Cortex of kidney (tissue), 1 donor: ENCODE measurements at places on chromosomes 2 and 18.

DNA sequence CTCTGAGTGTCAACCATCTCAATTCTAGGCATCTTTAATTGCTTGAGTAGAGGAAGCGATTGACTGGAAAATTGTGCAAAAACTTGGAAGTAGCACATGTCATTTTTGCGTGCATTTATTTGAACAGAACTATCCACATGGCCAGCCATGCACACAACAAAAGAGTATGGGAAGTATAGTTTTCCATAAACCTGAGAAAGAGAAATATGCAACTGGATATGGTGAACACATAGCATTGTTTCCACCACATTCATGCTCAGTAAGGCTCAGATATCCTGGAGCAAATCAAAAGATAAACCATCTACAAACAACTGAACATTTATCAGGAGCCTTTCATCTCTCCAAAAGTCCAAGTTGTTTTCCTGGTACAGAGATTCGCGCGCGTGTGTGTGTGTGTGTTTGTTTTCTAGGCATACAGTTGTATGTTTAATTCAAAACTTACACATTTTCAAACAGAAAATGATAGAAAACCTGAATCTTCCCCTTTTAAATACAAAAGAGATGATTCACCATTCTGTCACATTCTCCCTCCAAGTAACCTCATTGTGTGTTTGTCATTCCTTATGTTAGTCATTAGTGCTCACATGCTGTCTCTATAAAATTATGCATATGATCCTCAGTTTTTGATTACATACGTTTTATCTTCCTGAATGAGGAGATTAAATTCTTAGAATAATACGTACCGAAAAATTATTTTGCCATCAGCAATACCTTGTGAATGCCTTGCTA is 780.4 kb upstream of the NRXN1 start:
- no peak for DNase-seq

DNA sequence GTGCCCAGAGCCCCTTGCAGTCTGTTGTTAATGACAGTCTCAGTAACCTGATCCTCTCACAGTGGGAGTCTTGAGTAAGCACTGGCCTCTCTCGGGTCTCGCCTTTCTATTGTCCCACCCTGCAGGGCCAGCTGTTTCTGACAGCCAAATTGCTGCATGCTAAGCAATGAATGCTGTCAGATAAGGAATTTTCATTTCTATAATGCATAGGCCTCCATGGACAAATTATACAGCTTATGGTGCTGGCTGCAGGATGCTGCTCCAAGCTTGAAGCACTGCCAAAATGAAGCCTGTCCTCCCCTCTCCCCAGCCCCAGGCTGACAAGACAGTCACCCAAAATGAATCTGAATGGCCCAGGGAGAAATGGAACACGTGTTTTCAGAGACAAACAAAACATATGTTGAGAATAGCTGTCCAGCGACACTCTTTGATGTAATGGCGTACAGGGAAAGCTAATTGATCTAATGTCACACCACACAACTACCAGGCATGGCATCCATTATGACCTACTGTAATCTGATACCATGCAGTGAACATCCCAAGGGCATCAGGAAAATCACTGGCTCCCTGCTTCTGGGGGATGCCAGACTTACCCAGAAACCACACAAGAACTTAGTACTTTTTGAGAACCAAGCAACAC is 36.8 kb downstream of the ACVR1 start:
- DNase-seq: no peak

- DNase-seq: no peak
Measured at GRCh38 chr2:3682811-3683210, 20.6 kb upstream of the DCDC2C start.

GRCh38 chr18:58194028-58194427 is 150.0 kb downstream of the NEDD4L start:
- no peak for DNase-seq

DNA sequence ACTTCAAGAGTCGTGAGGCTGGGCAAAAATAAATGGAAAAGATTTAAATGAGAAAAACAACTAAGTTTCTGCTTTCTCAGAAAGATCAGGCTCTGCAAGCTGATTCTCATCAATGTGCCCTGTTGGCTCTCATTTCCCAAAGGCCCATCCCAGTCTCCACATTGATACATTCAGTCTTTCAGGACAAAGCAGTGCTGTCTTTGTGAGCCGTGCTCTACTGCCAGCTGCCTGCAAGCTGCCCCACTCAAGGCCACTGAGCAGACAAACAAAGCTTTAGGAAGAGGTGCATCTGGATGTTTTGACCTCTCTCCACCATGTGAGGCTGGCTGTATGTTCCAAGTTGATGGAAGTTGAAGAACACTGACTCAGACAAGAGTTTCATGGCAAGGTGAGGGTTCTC is 48.8 kb downstream of the FSHR start:
- DNase-seq: no peak

DNA sequence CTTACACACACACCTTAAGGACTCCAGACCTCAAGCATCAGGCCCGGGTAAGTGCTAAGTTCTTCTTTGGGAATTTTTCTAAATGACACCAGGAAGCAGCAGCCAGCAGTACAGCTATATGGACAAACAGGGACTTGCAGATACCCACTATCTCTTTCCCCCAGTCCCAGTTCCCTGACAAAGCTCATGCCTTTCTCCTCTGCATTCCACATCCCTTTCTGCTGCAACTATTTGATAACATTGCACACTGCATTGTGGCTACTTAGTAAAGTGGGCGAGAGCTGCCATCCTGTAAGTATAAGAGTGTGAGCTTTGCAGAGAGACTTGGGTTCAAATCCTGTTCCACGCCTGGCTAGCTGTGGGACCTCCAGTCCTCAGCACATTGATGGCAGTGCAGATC is 14.0 kb upstream of the CD226 start:
- no peak for DNase-seq

DNA sequence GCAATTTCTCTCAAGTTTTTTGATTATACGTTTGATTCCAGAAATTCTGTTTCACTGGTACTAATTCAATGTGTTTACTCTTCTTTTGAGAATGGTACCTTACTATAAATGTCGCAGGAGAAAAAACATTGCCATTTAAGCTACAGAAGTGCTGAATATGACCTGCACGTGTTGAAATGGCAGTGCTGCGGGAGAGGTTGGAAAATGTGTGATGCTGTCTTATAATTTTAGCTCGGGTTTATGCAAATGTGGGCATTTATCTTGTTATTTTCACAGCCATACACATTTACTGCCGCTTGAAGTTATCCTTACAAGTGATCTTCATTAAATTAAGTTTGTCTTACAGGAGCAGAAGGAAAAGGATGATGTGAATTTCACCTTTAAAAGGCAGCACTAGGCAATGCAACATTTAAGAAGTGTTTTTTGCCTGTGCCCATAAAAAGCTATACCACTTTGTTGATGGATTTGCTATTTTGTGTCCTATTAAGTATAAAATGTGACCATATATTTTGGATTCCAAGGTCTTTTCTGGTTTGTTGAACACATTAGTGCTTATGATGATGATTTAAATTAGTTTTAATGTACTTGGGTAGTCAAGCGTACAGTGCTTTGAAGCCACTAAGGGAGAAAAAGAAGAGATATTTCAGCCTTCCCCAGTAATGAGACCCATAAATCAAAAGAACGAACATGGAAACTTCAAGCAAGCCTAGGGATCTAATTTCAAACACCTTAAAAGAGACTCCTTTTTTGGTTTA is 112.1 kb downstream of the LTBP1 start:
- DNase-seq: no peak

- DNase-seq: no peak
Measured at GRCh38 chr2:204487447-204488229, 57.6 kb upstream of the PARD3B start.

- DNase-seq: no peak
Measured at GRCh38 chr18:10791169-10791831, 265.5 kb downstream of the NAPG start.

DNA sequence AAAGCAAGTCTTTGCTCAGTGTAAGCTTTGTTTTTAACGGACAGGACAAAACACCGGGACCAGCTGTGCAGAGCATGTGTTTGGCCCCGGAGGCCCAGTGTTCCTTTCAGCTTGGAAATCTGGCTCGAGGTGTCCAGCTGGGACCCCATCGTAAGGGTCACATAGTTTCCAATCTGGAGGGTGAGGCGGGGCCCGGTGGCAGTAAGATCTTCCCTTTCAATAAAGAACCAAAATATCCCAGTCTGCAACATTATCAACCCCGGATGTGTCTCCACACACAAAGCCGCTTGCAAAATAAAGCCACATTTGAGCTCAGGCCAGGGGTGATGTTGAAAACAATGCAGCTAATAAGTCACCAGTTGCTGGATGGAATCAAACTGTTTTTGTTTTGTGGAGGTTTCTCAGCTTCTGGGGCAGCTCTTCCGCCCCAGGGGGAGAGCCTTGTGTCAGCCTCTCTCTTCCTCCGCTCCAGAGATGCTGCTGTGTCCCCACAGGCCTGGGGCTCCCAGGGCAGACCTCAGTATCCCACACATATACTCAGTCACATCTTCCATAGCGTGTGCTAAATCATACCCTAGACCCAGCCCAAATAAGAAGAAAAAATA is 138.6 kb upstream of the GLI2 start:
- DNase-seq: no peak

GRCh38 chr18:59577386-59577655 is 119.9 kb downstream of the CCBE1 start:
- no peak for DNase-seq

DNA sequence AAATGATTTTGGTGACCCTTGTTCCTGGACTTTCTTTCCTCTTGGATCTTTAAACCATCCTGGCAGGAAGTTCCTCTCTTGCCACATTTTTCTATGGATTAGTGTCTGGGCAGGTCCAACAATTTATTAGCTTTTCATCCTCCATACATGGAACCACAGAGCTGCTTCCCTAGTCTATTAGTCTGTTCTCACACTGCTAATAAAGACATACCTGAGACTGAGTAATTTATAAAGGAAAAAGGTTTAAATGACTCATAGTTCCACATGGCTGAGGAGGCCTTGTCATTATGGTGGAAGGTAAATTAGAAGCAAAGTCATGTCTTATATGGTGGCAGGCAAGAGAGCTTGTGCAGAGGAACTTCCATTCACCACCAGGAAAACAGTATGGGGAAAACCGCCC is 122.9 kb downstream of the DDX1 start:
- no peak for DNase-seq

- DNase-seq: no peak
Measured at GRCh38 chr2:231241755-231242507, 43.5 kb downstream of the ARMC9 start.

GRCh38 chr18:79490626-79491041 is 94.9 kb downstream of the NFATC1 start:
- no peak for DNase-seq

DNA sequence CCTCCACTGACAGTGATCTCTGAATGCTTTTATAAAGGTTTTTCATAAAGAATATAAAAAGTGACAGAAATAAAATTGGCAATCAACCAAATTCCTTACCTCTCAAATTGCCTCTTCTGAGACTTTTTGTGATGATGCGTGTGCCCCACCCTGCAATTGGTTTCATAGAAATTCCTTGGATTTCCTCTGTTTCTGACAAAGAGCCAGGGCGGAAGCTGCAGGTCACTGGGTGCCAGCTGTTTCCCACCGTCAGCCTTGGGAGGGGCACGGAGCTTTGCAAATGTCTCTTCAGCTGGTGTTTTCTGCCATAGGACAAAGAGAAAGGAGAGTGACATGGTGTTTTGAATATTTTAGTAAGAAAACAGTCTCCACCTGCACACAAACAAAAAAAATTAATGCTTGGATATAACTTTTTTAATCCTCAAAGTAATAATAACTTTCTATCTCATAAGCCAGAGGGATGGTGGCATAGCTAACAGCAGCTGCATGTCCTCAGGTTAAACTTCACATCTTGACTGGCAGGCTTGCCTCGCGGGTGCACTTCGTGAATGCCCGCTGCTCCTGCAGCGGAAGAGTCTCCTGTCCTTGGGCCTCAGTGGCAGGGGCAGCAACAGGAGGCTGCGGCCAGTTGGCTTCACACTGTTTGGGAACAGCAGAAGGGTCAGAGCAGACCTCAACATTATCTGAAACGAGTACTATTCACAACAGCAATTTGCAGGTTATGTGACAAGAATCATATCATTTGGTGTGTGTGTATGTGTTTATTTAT is 24.7 kb downstream of the AGAP1 start:
- DNase-seq: no peak

DNA sequence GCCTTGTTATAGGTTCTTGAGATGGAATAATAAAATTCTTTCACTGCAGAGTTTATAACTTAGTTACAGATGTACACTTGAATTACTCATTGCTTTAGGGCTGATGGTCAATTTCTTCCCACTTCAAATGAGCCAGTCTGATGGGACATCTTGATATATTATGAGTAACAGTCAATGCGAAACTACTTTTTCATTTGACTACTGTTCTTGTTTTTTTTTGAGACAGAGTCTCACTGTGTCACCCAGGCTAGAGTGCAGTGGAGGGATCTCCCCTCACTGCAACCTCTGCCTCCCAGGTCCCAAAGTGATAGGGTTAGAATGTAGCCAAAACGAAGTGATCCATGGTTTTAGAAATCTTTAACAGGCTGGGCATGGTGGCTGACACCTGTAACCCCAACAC is 57.1 kb downstream of the ST3GAL5 start:
- no peak for DNase-seq

GRCh38 chr2:195320413-195320973 is 336.5 kb upstream of the SLC39A10 start:
- DNase-seq: no peak

- DNase-seq: no peak
Measured at GRCh38 chr2:191636235-191636543, 41.7 kb upstream of the NABP1 start.

GRCh38 chr2:5686068-5686467 is 6.1 kb upstream of the SOX11 start:
- DNase-seq: no peak

DNA sequence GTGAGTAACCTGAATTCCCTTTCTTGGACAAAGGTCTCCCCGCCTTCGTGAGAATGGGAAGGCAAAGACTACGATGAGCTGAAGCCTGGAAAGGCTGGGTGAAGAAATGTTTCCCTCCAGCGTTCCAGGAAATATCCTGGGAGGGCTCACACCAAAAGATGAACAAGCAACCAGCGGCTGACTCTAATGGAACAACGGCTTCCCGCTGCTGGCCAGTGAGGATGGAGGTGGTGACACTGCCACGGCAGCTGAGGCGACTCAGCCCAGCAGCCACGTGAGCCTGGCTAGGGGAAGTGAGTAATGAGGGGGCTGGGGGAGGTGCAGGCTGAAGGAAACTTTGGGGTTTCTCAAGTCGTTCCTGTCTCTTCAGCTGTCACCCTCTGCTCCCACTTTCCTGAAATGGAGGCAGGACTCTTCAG is 105.0 kb upstream of the SMAD7 start:
- no peak for DNase-seq

DNA sequence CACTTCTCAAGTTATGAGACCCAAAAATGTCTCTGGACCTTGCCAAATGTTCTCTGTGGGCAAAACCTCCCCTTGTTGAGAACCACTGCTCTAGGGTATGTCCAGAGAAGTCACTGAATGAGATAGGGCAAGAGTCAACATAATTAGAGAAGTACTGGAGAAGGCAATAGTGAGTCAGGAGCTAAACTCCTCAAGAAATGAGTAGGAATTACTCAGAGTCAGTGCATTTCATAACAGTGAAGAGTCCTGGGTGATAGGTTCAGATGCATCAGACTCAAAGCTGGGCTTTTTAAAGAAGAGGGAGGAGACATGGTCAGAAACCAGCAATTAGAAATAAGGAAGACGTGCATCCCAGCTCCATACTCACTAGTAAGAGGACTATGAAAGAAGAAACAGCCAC is 38.6 kb upstream of the IHH start:
- DNase-seq: no peak

GRCh38 chr2:12501469-12502158 is 215.1 kb upstream of the TRIB2 start:
- DNase-seq: no peak

GRCh38 chr2:188601927-188602326 is 310.3 kb downstream of the GULP1 start:
- no peak for DNase-seq
